ENCODE measurements at places on chromosomes 3 and 15.

DNA sequence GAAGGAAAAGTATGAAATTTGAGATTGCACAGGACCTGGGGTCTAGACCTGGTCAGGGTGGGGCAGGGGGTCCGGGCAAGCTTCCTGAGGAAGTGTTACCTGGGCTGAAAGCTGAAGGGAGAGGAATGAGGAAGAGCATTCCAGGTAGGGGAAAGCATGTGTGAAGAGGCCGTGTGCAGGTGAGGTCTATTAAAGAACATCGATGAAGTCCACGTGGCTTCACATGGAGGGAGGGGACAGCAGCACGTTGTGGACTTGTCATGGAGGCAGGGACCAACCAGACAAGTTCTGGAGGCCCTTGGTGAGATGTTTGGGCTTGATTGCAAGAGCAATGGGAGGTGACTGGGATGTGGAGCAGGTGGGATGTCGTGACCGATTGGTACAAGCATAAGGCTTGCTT lies 47.1 kb downstream of the IDH2 start:
- DNase-seq, result no peak

DNA sequence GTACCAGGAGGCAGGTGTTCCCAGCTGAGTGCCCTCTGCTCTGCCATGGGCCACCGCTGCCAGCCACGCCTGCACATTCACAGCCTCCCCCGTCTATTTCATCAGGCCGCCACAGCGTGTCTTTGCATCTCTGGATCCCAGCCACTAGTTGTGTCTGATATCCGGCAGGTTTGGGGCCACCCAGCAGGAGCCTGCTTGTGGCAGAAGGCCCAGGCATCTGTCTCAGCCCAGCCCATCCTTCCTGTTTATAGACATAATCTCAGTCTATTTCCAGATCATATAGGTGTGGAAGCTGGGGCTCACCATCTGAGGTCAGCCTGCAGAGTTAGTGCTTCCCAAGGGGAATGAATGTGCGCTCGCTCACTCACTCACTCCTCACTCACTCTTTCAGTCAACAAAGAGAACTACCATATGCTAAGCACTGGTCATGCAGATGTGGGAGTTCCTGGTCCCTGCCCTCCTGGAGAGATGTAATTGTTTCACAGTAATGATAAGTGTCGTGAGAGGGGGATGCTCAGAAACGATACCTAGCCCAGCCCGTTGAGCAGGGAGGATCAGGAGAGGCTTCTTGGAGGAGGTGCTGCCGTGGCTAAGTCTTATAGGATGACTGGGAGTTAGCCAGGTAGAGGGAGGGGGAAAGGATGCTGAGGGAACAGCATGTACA lies 60.6 kb downstream of the FGD5 start:
- no peak for DNase-seq

GRCh38 chr3:128518587-128519490 lies 25.8 kb upstream of the GATA2 start:
- DNase-seq, result no peak

DNA sequence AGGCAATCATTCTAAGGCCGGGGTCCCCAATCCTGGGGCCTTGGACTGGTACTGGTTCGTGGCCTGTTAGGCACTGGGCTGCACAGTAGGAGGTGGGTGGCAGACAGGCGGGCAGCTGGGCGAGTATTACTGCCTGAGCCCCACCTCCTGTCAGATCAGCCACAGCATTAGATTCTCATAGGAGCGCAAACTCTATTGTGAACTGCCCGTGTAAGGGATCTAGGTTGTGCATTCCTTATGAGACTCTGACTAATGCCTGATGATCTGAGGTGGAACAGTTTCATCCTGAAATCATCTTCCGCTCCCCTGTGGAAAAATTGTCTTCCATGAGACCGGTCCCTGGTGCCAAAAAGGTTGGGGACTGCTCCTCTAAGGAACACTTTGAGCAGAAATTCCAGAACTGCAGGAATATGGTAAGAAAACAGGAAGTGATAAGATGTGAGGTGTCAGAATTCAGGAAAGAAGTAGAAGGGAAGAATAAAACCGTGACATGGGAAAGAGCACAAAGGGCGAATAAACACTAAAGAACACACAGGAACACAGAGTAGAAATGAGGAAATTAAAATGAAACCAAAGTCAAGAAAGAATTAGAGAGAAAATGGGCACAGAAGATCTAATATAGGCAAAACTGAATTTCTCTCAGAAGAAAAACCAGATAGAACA lies 57.6 kb downstream of the PDCD6IP start:
- DNase-seq, result no peak

GRCh38 chr3:100993309-100993708 lies at the start of gene ABI3BP:
Gene ABI3BP, minus strand, starts transcription at chr3:100993421. Its CDS starts 37 bp downstream, at chr3:100993384.
- DNase-seq, result peak; percentile 4

- no peak for DNase-seq
Observed at GRCh38 chr15:43184407-43185124, 637 bp upstream of the CCNDBP1 start.

- no peak for DNase-seq
Observed at GRCh38 chr15:60074181-60074885, 70.2 kb downstream of the FOXB1 start.

GRCh38 chr3:48155122-48155521 lies 33.1 kb downstream of the CDC25A start:
- DNase-seq, result no peak

GRCh38 chr15:84715441-84716035 lies 401 bp downstream of the SEC11A start:
- DNase-seq, result peak; percentile 20

DNA sequence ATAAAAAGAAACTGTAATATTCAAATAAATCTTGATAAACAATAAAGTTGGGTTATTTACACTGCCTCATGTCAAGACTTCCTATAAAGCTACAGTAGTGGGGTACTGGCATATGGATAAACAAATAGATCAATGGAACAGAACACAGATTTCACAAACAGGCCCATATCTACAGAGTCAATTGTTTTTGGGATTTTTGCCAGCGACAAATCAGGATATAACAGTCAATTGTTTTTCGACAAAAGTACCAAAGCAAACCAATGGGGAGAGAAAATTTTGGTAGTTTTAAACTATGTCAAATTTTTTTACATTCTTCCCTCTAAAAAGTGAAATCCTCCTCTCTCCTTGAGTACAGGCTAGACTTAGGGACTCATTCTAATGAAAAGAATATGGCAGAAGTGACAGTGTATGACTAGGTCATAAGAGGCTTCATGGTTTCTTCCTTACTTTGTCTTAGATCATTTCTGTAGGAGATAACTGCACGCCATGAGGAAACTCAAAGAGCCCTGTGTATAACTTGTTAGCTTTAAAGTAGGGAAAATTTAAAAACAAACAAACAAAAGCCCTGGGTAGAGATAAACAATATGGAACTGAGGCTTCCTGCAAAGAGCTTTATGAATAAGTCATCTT lies 16.9 kb downstream of the IP6K1 start:
- DNase-seq, result no peak

- no peak for DNase-seq
Observed at GRCh38 chr15:40104296-40104864, 4.3 kb downstream of the BMF start.

- no peak for DNase-seq
Observed at GRCh38 chr15:63839722-63840121, 6.0 kb upstream of the HERC1 start.

- DNase-seq, result no peak
Observed at GRCh38 chr3:88142094-88142624, 7.6 kb upstream of the C3orf38 start.

DNA sequence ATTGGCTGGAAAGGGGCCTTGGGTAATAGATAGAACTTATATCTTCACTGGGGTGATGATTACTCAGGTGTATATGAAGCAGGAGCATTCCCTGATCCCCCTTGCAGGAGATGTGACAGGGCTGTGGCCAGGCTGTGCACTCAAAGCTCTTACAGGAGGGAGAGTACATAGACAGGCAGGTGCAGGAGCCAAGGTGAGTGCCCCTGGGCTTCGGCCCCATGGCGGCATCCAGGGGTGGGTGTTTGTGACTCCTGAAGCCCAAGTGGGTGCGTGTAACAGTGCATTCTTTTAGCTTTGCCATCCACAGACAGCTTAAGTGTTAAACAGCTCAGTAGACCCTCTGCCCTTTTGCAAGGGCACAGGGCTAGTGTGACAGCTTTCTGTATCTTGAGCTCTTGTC lies 236.6 kb upstream of the GPR149 start:
- DNase-seq, result no peak

- no peak for DNase-seq
Observed at GRCh38 chr3:634511-634910, 437.9 kb downstream of the CHL1 start.

DNA sequence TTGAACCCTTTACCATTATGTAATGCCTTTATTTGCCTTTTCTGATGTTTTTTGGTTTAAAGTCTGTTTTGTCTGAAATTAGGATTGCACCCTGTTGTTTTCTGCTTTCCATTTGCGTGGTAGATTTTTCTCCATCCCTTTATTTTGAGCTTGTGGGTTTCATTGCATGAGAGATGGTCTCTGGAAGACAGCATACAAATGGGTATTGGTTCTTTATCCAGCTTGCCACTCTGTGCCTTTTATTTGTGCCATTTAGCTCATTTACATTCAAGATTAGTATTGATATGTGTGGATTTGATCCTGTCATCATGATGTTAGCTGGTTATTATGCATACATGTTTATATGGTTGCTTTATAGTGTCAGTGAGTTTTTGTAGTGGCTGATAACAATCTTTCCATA lies 318.7 kb upstream of the PPP2R3A start:
- DNase-seq, result no peak

DNA sequence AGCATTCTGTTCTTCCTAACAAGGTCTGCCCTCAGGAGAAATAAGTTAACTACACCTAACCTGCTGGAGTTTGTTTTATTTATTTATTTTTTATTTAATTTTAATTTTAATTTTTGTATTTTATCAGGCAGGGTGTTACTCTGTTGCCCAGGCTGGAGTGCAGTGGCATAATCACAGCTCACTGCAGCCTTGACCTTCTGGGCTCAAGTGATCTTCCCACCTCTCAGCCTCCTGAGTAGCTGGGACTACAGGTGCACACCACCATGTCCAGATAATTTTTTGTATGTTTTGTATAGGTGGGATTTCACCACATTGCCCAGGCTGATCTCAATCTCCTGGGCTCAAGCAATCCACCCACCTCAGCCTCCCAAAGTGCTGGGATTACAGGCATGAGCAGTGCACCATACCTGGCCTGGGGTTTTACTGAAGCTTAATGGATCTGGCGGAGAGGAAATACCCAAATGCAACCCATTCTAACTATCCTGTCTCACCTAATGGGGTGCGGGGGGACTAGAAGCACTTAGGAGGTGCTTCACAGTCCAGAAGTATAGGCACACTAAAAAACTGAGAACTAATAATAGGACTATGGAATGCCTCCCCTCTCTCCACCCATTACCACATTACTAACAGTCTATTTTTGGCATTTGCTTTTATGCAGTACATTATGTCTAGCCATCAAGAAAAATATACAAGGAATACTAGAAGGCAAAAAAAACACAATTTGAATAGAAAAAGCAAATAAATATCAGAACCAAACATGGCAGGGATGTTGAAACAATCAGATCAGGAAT lies 61.4 kb downstream of the TTBK2 start:
- no peak for DNase-seq

DNA sequence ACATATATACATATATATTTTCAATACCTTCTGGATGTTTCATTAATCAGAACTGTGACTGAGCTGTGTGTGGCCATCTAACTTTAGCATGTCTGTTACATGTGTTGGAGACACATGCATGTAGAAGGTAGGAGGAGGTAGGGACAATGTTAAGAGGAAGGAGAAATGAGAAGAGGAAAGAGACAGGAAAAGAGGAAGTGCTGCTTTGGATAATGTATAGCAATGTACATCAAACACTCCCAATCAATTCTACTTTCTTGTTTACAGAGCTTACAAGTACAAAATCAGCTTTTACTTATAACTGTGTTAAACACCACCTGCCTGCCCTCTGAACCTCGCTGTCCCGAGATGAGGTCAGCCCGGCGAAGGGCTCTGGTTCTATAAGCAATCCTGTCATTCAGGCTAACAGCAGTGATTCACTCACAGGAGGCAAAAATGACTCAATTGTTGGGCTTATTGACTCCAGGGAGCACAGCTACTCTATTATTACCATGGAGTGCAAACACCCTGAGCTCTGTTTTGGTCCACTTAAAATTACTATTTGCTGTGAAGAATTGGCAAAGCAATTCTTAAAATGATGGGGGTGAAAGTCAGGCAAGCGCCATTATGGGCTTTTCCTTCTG lies 188.9 kb downstream of the MEIS2 start:
- no peak for DNase-seq

- DNase-seq, result peak; percentile 77
Observed at GRCh38 chr3:15315003-15315402, 17.4 kb downstream of the SH3BP5 start.

- DNase-seq, result no peak
Observed at GRCh38 chr15:34133511-34133910, 31.6 kb downstream of the PGBD4 start.

- no peak for DNase-seq
Observed at GRCh38 chr3:106329521-106329920, 460.7 kb upstream of the CBLB start.

DNA sequence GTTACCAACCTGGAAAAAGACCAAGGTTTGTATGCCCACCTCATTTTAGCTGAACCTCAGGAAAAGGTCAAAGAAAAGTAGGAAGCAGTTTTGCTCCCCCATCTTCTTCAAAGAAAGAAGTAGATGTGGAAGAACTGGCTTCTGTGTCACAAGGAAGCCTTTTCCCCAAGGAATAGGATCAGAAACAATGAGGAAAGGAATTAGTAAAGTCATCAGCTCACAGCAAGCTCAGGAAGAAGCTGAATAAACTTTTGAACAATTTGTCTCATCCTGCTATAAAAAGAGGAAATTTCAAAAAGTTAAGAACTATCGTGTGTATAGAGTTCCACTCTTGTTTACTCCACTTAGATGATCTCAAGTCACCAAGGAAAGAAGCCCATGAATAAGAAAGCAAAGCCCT lies 174.2 kb downstream of the PDE8A start:
- no peak for DNase-seq

GRCh38 chr3:131804565-131805133 lies 230.2 kb downstream of the CPNE4 start:
- no peak for DNase-seq

DNA sequence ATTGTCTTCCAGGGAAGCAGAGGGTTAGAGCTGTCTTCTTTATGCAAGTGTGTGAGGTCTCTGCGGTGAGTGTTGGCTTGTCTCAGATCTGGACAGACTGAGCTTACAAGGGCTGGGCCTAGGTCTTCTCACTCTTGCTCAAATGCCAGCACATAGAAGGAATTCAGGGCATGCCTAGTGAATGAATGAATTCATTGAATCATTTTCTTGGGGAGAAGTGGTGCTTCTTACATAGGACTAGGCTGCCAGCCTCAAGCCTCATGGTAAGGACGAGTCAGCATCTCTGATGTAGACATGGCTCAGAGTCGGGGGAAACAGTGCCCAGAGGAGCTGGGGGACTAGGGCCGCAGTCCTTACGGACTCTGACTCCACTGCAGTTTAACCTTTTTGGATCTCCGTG lies 17.2 kb downstream of the MKRN2 start:
- no peak for DNase-seq

GRCh38 chr15:68574629-68575028 lies 4.2 kb upstream of the CORO2B start:
- no peak for DNase-seq

- no peak for DNase-seq
Observed at GRCh38 chr15:57384816-57385215, 8.5 kb downstream of the CGNL1 start.

Measured in inflammatory macrophage (primary cell).